ENCODE measurements at places on chromosomes 12 and 14. TPM values are rescaled to one million over a fixed set of nuclear protein-coding genes. Genes with fewer than 3 reads are reported as not detected.

Gene POTEM
- total RNA-seq, result not detected

DNA sequence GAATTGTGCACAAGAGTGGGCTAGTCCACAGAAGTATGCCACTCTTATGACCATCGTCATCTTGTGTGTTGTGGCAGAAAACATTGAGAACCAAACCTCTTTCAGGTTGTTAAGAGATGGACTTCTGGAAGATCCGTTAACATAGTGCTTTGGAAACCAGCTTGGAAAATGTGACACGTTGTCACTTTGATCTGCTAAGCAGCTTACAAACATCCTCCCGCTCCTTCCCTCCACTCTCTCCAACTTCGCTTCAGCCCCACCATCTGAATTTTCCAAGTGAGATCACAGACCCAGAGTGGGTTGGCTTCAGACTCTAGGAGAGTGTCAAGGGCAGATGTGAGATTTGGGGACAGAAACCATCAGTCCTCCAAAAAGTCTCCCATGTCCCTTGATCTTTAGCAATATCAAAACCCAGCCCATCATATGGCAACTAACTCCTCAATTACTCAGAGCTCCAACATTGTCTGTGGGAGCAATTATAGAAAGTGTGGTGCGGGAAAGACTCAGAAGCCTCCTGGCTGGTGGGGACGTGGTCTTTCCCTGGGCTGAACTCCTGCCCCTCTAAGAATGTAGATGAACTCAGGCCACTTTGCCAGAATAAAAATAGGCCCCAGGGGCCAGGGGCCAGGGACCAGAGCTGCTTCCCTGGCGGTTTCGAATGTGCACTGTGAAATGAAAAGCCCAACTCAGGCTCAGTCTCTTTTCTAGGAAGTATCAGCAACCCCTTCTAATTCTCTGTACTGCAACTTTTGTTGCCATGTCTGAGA is 129.5 kb downstream of the SLC38A6 start:
- DNase-seq, result no peak

GRCh38 chr12:100221523-100221922 is 20.9 kb downstream of the ACTR6 start:
- DNase-seq, result no peak

DNA sequence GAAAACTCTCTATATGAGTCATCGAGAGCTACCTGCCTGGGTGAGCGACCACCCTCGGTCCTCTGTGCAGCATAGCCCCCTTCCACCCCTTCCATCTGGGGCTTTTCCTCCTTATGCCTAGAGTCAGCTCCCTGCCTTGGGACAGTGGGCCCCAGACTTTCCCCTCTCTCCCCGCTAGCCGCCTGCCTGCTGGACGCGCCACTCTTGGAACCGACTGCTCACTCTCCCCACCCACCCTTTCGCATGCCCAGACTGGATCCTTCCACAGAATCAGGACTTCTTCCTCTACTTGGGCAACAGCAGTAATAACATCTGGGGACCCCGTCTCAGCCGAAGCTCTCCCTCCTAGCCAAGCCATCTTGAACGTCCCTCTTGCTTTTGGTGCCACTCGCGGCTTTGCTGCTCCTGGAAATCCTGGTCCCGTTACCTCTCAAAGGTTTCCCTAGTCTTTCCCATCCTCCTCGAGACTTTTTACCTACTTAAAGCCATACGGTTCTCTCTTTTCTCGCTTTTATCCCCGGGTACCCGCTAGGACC is 671 bp downstream of the ESYT1 start:
- DNase-seq, result no peak

GRCh38 chr12:13198876-13199275 is 2.4 kb downstream of the EMP1 start:
- no peak for DNase-seq
